ENCODE measurements at places on chromosomes 4 and X.

DNA sequence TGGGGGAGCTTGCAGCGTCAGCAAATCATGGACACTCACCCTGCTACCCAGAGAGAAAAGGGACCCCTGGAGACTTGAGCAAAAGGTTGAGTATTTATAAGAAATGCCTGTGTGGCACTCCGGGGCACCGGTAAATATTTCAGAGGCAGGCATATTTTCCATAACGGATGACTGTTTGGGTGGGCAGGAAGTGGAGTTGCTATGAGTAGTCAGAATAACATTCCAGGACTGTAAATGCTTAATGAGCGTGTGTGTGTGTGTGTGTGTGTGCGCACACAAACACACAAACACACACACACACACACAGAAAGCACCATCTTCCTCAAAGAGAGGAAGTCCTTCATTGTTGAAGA lies 74.6 kb downstream of the MXRA5 start:
- no peak for DNase-seq

DNA sequence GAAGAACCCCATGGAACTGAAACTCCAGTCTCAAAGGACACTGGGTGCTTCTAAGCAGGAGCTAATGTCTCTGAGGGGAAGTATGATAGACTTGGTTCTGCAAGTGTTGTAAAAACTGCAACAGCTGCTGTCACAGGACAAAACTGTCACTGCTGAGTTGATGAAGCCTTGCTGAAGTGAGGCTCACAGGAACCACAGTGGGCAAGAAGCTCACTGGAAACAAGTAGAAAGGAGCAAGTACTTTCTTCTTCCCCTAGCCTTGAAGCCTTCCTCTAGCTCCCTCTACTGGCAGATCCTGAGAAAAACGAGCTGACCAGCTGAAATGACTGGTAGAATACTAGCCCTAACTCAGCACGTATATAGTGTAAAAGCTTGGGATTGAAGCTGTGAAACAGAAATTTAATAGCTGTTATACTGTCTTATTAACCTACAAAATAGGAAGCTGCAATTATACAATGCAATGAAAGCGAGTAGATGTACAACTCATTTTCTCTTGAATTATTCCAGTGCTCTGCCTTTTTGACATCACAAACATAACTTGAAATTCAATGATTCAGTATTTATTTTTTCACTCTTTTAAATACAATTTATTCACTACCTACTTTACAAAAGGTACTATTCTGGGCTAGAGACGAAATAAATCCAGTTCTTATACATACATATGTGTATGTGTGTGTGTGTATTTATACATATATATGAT lies 91.4 kb downstream of the GABRB1 start:
- DNase-seq, result peak; percentile 16

DNA sequence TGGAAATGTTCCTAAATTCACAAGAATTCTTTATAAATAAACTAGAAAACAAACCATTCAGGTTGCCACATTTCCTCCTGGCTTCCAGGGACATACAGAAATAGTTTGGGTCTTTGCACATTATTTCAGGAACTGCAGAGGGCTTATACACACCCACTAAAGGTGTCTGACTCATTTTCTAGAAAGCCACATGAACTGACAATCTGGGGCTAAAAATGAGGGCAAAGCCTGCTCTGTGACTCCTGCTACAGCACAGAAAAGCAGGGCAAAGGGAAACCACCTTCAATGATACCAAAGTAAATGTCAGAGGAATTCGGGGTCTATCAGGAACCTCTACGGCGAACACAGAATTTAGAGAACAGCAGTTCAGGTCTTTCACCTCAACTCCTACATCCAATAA lies 112.2 kb upstream of the MAP3K15 start:
- no peak for DNase-seq

DNA sequence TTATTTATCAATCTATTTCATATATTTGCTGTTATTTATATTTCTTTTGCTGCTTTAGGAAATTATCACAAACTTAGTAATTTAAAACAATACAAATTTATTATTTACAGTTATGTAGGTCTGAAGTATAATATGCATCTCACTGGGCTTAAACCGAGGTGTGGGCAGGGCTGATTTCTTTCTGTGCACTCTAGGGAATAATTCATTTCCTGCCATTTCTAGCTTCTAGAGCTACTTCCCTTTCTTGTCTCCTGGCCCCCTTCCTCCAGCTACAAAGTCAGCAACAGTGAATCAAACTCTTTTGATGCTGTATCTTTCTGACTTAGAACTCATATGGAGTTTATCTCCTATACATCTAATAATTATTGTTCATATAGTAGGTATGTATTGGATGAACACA lies 303.5 kb upstream of the ARSJ start:
- no peak for DNase-seq

DNA sequence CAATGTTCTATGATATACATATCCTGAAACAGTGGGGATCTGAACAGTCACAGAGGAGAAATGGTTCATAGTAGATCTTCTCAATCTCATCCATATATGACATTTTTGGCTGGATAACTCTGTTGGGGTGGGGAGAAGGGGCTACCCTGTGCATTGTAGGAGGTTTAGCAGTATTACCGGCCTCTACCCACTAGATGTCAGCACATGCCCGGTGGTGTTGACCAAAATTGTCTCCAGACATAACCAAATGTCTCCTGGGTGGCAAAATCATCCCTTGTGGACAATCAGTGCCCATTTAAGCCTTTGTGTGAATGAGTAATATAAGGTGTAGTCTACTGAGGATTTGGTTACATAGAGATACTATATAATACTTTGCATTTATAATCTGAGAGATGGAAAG lies 89.9 kb downstream of the PLS3 start:
- no peak for DNase-seq

GRCh38 chrX:131816551-131817136 lies 206.5 kb upstream of the STK26 start:
- DNase-seq, result no peak

- DNase-seq, result no peak
These were observed at the start of gene PCDH7 for GRCh38 chr4:30720021-30720660. TSS of gene PCDH7 (plus strand) at chr4:30720369. CDS start at chr4:30721423, 1,054 bp downstream.

DNA sequence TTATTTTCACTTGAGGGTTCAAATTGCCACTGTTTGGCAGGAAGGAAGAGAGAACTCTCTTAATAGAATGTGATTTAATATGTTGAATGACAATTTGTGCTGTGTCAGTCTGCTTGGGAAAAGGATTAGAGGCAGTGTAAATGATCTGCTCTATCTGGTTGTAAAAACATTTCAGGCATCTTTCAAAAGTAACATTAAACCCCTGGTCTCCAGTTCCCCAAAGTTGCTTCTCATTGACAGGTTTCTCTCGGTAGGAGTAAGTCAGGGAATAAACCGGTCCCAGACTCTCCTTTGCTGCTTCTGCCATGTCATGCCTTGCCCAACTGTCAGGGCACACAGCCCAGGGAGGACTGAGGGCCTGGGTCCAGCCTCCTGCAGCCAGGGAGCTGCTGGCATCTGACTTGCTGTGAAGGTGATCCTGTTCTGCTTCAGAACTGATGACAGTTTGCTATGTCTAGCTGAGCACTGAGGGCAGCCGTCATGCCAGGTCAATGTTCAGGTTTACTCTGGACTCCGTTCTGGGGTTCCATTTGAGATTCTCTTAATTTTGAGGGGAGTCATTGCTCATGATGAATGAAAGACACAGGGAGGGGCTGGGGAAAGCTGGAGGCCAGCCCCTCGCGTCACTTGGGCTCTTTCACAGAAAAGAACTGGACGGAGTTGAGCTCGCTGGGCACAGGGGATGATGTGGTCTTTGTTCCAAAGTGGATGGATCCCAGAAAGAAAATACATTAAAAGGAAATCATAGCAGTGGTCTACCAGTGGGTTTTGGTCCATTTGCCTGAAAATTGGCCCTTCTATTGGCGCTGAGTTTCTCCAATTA lies 312.4 kb downstream of the ARHGAP10 start:
- no peak for DNase-seq

DNA sequence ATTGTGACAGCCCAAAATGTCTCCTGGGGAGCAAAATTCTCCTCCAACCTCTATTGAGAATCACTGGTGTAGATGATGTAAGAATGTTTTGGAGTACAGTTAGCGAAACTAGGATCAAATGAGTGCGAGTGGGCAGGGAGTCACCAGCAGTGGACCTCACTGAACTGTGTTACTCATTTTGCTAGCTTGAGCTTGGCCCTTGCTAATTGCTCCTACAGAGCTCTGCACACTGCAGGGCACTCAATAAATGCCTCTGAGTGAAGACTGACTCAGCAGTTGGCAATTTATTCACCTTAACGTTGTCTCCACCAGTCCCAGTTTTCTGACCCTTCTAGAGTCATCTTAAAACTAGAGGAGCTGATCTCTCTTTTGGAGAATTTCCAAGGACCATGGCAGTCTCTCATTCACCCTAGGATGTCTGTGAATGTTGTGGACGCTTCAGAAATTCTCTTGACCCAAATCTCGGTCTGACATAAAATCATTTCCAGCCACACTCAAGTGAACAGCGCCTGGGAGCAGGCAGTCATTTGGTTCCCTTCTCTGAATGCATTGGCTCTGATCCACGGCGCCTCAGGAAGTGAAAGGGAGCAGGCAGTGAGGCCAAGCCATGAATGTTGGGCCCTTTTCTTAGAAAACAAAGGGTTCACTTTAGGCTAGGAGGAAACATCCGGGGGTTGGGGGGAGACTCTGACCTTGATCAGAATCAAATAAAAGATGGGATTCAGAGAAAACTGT lies 148.1 kb downstream of the NWD2 start:
- no peak for DNase-seq

DNA sequence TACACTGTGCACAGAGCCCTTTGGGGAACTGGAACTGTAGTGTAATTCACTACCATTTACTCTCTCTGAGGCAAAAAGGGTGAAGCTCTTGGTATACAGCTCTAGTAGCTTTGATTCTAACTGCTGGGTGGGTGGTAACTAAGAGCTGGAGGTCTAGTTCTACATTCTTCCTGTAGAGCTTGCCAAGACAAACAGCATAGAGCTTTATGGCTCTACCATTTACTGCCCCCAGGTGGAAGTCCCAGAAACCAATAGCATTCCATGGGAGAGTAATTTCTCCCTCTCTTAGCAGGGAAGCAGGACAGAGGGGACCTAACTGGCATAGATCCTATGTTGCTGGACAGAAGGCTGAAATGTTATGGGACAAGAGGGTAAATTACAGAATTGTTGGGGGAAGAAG lies 26.7 kb downstream of the HDAC8 start:
- DNase-seq, result no peak

GRCh38 chrX:139113708-139114107 lies 402.2 kb upstream of the FGF13 start:
- DNase-seq, result no peak

DNA sequence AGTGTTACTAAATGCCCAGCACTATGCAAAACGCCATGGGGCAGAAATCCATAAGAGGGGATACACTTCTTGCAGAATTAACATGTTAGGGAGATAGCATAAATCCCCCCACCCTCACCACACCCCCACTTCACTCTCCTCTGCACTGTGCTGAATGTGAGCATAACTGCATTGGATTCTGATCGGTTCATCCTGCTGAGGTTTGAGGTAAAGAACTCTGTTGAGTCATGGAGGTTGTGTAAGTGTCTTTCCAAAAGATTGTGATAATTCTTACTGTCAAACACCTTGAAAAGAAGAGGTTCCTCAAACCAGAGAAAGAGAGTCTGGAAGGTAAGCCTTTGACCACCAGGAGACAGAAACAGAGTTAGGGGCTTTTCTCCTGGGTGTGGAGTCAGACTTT lies 43.6 kb downstream of the RBM47 start:
- no peak for DNase-seq

DNA sequence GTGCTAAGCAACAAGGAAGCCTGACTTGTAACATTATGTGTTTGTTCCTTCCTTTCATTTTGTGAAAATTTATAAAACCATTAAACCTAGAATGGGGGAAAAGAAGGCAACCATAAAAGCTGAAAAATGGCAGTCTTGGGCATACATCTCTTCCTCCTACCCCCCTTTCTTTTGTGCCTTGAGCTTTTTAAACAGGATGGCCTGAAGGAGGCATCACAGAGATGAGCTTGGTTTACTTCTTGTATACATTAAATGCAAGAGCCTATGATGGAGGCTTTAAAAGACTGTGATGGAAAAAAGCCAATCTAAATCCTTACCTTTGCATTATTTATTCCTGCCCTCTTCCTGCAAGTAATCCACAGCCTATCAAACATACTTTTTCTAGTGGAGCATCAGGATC lies 36.2 kb upstream of the ADH7 start:
- DNase-seq, result no peak

GRCh38 chr4:85774489-85774888 lies 299.5 kb downstream of the ARHGAP24 start:
- DNase-seq, result no peak
